ENCODE measurements at places on chromosomes 7 and 10.

DNA sequence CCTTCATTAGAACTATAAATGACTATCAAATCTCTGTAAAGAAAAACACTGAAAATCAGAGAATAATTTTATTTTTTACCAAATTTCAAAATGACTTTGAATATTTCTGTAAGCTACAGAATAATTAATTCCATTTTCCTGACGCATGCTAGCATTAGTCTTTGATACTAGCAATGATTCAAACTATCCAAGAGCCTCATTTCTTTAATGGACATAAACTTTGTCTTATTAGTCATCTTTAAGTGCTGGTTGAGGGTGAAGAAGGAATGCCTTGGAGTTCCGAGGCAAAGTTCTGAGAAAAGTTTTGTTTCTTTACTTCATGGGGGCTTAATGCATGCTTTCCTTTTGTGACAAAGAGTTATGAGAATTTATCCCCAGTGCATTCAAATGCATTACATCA is 137.3 kb downstream of the AGMO start:
- DNase-seq, result no peak

DNA sequence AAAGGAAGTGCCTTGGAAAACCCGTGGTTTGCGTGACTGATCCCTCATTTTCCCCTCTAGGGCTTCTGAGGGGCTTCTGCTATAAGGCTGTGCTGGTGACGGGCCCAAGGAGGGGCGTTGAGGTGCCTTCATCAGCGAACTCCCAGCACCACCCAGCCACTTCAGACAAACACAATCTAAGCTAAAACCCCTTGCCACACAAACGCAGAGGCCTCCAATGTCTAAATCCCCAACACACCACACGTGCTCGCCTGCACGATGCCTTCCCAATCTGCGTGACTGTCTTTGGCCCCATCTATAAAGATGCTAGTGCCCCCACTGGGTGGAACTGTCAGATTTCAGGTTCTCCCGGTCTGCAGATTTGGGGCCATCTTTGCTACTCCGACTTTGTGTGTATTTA is 4.1 kb upstream of the GAD2 start:
- no peak for DNase-seq

DNA sequence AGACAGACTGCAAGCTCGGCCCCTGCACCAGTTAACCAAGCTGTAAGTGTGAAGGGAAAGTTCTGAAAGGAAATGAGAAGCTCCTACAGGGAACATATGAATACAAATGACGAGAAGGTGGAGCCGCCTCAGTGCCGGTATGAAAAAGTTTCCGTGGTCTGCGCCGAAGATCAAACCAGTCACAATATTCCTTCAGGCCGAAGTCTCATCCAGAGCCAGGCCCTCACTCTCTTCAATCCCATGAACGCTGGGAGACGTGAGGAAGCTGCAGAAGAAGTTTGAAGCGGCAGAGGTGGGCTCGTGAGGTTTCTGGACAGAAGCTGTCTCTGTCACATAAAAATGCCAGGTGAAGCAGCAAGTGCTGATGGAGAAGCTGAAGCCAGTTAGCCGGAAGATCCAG is 71.9 kb downstream of the CFAP46 start:
- DNase-seq, result no peak

- no peak for DNase-seq
Measured at GRCh38 chr7:55477781-55478374, 94.4 kb downstream of the VOPP1 start.

GRCh38 chr7:36456548-36456947 is 66.9 kb downstream of the ANLN start:
- no peak for DNase-seq

GRCh38 chr10:70775679-70776454 is 9.3 kb downstream of the TBATA start:
- DNase-seq, result no peak

DNA sequence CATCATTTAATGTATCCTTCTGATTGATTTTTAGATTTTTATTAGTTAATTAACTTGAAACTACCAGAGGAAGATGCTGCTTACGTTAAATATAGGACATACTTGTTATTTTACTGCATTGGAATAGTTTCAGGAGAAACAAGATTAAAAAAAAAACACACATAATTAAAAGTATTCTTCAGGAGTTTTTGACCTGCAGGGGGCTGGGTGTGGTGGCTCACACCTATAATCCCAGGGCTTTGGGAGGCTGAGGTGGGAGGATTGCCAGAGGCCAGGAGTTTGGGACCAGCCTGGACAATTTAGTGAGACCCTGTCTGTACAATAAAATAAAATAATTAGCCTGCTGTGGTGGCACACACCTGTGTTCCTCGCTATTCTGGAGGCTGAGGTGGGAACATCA is 10.7 kb downstream of the CBLL1 start:
- DNase-seq, result no peak

DNA sequence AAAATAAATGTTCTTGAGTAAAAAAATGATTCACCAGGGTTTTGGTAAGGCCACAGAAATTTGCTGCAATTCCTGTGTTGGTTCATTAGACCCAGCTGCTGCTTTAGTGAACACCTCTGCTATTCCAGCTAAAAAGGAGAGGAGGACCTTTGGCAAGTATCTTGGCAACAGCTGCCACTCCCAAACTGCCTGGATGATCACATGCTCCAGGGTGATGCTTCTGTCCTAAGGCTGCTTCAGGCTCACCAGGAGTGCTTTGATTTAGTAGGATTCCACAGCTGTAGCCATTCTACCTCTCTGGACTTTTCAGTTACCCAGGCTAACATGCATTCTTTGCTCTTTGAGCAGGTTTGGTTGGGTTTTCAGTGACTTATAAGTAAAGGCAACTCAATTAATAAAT is 82.6 kb upstream of the NPVF start:
- no peak for DNase-seq

DNA sequence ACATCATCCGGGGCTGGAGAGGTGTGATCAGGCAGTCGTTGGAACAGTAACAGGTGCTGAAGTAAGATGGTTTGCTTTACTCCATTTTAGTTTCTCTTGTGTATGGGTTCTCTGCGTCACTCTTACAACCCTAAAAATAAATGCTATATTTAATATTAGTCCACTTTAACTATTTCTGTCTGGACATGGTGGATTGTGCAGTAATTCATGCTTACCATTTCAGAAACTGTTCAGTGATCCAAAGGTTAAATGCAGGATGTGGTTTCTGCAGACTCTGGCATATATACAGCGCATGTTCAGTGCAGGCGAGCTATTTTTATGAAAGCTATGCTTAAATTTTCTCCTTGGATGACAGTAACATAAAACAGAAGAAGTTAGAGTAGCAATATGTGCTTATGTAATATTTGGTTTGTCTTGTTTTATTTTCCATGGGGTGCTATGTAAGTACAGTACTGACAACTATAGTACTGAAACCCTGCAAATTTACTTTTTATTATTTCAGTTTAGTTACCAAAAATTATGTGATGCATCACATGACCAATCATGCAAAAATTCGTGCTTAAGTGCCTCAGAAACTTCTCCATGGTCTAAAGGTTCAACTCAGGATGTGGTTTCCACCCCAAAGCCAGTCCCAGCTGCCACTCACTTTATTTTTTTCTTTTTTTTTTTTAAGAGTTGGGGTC is 46.6 kb upstream of the GRID1 start:
- DNase-seq, result peak; percentile 35

- no peak for DNase-seq
Measured at GRCh38 chr7:151179287-151179860, 7.7 kb downstream of the ASB10 start.

DNA sequence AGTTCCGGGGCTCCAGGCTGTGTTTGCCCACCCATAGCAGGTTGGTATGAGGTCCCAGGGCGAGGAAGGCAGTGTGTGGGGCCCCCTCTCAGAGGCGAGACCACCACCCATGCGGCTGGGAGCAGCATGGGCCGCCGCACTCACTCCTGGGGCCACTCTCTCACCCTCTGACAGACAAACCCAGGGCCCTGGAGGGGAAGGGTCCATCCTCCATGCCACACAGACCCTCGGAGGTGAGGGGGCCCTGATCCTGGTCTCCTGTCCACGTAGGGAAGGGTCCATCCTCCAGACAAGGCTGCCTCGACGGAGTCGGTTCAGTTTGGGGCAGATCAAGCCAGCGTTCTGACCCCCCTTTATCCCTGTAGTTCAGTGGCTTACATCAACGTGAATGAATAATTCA is 230.8 kb downstream of the ELFN1 start:
- no peak for DNase-seq
